ENCODE measurements at places on chromosomes 5 and 9.

DNA sequence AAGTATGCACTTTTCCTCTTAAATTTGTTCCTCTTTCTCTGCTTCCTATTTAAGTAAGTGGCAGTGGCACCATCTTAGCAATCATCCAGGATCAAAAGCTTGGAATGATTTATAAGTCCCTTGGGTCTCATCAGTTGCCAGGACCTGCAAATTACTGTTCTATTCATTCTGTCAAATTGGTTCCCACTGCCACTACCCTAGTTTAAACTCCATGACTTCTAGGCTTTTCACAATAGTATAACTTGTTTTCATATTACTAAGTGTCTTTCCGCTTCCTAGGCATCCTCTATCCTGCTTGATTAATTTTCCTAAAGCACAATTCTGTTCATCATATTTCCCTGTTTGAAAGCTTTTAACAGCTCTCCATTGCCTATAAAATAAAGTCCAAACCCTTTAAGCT, 363.9 kb upstream of the MEF2C start:
- no peak for DNase-seq

DNA sequence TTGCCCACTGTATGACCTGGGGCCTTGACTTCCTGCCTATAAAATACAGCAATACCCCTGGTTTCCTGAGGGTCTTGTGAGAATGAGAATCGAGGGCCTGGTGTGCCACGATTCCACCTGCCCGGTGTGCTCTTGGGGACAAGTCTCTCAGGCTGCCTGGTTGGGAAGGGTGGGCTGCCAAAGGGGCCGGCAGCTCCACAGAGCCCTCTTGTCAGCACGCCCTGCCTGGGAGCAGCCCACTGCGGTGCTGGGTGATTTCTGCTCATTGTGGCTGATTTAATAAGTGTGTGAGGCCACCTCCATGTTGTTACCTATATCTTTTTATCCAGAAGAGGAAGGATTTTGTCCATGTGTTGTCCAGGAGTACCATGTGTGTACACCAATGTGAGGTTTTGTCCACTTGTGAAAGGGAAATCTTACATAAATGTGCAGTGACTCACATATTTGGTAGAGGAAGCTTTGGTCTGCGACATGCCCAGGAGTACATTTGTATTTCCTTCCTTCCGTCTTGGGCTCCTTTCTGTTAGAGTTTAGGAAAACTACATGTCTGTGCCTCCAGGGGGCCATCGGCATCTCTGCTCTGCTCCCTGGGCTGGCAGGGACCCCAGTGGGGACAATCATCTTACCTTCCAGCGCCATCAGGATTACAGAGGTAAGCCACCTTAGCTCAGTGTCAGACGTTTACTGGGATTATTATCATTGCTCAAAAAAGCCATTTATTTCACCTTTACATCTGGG, 108.6 kb downstream of the PHF2 start:
- no peak for DNase-seq

GRCh38 chr9:109497226-109498153, 617 bp downstream of the PTPN3 start:
- no peak for DNase-seq

GRCh38 chr9:80842389-80842788, 847.0 kb downstream of the TLE1 start:
- DNase-seq = no peak

DNA sequence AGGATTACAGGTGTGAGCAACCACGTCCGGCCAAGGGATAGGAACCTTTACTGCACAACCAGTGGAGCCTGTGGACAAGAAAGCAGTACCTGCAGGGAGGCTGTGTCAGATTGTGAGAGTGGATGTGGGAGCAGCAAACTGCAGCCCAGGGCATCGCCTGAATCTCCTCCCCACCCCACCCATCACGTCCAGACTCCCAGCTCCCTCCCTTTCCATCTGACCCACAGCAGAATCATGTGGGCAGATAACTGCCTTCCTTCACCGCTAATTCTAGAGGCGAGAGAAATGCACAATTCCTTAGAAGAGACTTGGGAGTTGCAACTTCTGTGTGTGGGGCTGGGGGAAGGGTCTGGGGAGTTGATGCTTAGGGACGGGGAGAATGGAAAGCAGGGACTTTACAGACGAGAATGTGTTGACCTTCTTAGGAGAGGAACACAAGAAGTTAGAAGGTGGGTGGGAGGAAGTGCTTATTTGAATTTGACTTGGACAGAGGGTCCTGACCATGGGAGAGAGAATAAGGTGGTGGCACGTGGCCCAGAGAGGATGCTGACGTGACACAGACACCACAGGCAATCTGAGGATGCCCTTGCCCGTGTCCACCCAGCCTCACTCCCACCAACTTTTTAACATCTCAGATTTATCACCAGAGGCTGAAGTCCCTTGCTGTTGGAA, 4.5 kb upstream of the LCP2 start:
- no peak for DNase-seq

GRCh38 chr9:21461377-21461776, 20.7 kb downstream of the IFNE start:
- DNase-seq = no peak

DNA sequence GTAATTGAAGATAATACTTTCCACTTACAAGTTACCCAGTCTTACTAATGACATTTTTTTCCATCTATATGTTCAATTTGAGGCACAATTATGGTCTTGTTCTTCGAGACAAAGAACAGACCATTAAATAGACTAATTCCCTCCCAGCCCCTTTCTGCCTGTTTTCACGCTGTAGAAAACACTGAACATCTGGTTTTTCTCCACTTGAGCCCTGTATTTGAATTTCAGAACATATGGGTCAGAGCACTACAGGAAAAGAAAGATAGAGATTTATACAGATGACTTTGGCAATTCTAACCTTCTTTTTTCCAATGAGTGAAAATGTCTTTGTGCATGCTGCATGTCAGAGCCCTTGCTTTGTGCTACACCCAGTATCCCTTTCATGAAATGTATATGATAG, 506.9 kb downstream of the LRRC70 start:
- DNase-seq = no peak
